ENCODE measurements at places on chromosomes 11 and 22.

DNA sequence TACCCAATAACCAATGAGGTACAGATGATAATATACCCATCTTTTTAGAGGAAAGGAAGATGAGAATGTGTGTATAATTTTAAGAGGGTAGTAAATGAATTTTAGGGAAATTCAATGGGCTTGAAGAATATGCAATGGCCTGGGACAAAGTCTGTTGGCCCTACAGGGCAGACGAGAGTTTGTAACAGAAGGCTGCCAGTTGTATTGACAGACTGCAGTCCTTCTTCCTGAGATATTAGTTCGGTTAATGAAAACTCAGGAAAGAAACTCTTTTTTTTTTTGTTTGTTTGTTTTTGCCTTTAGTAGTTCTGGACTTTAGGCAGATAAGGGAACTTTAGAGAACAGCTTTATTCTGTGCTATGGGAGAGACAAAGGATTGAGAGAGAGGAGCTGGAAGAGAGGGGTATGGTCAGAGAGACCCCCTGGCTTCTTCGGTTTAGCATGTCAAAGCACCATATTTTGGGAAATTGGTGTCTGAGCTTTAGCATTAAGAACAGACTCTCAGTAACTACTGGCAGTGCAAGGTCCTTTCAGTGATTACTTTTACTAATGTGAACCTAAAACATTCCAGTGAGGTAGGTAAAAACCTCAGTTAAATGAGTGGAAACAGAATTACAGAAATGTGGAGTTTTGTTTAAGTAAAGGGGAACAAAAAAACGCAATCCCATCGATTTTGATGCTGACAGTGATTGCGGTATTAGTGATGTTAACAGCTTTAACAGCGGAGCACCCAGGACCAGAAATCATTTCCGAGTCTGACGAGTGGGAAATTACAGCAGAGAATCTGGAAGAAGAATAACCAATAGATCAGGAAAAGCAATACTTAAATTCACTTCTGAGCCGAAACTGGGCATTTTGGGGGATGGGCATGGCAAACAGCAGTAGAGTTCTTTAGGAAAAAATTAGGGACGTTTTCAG is 644 bp upstream of the NAALAD2 start:
- no peak for DNase-seq

GRCh38 chr11:60840470-60841430 is 1.2 kb upstream of the CCDC86 start:
- peak; percentile 54 for DNase-seq

GRCh38 chr22:31945443-31945855 is 1.1 kb downstream of the YWHAH start:
- no peak for DNase-seq

DNA sequence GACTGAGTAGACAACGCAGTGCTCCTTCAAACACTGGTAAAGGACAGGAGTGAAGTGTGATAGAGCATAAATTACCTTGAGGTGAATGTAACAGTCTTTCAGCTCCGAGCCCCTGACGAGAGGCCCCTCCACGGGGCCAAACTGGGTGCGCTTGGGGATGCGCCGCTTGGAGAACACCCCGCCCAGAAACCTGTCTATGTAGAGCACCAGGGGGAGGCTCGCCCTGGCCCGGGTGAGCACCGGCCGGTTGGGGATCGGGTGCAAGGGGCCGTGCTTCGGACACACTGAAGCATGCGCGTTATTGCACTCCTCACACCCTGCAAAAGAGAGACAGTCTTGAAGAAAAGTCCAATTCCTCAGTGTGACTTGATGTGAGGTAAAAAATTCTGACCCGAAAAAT is 49.3 kb upstream of the NFRKB start:
- no peak for DNase-seq

DNA sequence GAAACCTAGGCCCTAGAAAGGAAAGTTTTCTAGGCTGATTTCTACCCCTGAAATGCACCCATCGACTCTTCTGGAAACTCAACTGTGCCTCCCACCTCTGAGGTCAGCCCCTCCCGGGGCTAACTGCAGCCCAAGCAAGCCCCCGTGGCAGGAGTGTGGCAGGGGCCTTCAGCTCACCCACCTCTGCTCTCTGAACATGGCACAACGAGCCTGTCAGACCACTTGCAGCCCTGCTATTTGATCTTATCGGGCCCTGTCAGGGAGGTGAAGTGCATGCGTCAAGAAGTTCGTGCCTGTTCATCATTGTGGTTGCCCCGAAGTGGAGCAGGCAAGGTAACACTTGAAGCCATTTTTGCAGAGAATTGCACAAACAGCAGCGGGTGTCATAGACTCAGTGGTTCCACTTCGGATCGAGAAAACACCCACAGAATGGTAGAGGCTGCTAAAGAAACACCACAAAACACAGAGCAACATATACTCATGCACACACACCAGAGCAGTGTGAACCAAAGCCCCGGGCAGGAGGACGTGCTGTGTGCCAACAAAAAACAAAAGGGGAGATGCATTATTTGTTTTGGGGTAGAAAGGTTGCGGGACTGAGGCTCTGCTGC is 262.7 kb downstream of the ETS1 start:
- no peak for DNase-seq

GRCh38 chr22:31968022-31968421 is 23.7 kb downstream of the YWHAH start:
- DNase-seq, result no peak

DNA sequence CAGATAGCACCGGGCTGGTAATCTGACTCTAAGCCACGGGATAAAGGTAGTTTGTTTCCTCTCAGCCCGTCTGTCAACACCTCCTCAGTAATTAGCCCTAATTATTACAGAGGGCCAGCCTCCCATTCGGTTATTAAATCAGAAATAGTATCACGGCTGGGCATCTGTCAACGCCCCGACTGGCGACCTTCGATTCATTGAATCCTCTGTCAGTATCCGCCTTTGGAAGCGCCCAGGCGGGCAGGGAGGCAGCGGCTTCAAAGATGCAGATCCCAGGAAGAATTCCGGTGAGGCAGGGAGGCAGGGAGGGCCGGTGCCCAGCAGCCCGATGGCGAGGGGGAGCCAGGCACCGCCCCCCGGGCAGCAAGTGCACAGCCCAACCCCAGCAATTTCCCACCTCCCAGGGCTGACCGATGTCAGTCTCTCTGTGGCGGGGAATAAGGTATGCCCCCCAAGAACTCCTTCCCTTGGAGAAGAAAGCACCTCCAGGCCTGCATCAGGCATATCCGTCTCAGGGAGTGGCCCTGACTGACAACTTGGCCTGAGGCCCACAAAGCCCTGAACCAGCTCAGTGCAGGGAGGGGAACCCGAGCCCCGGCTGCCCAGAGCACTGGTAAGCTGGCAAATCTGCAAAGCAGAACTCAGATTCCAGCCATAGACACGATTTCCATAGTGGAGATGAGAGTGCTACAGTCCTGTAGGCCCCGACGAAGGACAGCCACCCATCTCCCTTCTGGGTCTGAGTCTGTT is 11.4 kb downstream of the GNB1L start:
- DNase-seq, result no peak

DNA sequence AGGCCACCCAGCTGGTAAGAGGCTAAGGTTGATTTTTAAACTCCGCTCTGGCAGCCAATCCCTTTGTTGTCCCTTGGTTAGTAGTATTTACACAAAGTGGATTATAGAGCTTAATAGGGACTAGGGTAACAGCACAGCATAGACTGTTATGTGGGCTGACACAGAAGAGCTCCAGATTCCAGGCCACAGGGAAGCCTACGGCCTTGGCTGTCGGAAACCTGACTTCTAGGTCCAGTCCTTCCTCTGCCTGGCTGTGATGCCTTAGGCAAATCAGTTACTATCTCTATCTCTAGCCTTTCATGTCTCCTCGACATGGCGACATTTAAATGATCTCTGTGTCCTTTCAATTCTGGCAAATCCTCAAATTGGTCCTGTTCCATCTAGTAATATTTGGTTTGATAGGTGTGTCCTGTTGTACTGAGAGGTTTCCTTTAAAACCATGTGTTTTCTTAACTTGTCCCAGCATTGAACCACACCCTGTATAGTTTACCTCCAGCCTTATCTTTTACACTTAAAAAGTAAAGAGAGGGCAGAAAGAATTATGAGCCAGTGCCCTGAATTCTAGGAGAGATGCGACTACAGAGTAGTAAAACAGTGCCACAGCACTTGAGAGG is 4.2 kb downstream of the MMP1 start:
- DNase-seq, result no peak

- DNase-seq, result no peak
Observed at GRCh38 chr11:12232160-12232559, 121.8 kb downstream of the MICAL2 start.

- DNase-seq, result no peak
Observed at GRCh38 chr22:47056361-47056760, 293.9 kb downstream of the TBC1D22A start.

DNA sequence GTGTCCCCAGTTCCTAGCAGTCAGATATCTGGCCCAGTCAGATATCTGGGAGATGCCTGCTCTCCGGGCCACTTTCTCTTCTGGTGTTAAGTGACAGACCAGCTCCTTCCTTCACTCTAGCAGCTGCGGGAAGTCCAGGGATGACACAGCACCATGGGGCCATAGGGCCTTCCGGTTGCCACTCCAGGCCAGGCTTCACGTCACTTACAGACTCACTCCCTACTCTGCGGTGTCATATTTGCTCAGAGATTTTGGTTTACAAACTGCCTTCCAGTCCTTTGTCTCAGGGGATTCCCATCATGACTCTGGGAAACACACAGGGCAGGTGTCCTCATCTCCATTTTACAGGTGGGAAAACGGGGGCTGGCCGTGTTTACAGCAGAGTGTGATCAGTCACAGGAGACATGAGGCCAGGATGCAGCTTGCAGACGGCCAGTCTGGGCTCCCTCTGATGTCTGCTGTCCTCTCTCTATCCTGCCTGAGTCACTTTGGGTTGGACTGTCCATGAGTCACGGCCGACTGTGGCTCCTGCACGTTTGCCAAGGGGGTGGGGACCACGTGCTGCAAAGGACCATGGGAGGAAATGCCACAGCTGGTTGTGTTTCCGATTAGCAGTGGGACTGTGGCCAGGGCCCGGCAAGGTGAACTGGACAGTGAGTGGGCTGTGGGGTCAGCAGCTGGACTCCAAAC is 8.2 kb upstream of the TBC1D22A start:
- DNase-seq, result peak; percentile 94

DNA sequence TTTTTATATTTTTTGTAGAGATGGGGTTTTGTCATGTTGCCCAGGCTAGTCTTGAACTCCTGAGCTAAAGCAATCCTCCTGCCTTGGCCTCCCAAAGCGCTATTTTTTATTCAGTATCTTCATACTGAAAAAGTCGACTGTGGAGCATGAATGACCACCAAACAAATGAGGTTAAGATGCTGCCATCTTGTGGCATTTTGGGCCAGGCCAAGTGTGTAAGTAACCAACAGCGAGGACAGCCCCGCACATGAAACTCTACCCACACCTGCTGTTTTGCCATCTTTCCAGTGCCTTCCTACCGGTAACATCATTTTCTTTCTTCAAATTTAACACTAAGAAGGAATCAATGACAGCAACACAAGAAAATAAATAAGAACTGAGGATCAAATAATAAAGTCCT is 32.2 kb upstream of the AQP11 start:
- no peak for DNase-seq

DNA sequence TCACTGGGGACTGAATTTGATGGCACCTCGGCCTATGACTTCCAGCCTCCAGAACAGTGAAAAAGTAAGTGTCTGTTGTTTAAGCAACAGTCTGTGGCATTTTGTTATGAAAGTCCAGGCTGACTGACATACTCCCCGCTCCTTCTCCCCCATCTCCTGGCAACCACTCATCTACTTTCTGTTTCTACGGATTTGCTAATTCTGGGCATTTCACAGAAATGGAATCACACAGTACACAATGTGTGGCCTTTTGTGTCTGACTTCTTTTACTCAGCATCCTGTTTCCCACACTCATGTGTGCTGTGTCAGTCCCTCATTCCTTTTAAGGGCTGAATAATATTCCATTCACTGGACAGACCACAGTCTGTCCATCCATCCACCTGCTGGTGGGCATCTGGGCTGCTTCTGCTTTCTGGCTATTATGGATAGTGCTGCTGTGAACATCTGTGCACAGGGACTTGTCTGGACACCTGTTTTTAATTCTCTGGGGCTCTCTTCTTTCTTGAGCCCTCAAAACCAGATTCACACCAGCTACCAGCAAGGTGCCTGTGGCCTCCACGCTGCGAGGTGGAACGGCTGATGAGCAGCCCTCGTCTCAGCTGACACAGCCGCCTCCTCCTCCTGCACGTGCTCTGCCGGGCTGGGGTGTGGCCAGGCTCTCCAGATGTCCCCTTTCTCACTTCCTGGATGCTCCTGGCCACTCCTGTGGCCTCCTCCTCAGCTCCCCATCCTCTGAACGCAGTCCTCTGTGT is 333.1 kb downstream of the CTTN start:
- no peak for DNase-seq

DNA sequence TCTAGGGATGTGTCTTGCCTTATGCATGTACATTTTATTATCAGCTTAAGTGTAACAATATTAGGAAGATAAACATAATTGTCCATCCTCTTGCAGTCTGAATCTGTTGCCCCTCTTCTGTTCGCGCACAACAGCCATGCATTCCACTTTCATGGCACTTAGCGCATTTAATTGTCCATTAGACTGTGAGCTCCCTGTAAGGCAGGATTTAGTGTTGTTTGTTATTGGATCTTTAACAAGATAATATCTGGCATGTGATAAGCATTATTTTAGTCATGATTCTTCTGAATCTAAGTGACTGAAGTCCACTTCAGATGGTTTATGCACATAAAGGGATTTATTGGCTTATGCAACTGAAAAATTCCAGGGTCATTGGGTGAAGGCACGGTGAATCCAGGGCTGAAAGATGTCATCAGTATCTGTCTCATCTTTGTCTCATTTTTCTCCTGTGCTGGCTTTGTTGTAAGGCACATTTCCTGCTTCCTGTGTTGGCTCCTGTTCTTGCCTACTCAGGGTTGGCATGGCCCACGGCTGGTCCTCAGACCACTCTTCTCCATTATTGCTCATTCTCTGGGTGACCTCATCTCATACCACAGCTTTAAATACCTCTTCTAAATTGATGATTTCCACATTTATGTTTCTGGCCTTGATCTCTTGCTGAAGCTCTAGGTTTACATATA is 37.6 kb downstream of the ATXN10 start:
- no peak for DNase-seq

DNA sequence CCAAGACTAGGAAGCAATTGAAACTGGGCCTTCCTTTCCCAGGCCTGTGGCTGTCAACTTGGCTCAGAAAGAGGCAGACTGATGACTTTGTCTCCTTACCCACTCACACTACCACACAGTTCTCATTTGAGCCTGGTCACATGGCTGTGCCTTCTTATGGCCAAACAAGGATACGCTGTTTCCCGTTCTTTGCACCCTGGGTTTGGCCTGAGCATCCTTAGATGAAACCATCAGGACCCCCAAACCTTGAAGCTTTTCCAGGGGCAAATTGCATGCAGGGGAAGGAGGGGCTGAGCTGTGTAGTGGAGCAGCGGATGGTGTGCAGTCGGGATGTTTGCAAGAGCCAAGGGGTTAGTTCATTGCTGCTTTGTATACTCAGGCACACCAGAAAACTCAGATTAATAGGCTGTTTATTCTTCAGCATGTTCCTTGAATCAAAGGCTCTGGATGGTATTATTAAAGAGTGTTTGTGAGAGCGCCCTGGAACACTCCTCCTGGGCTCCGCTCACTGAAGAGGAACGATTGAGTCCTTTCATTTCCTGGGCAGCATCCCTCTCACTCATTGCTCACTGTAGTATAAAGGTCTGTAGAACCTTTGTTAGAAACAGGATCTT is 69.8 kb downstream of the ARFGAP2 start:
- no peak for DNase-seq
